ENCODE measurements at places on chromosomes 4 and X.

DNA sequence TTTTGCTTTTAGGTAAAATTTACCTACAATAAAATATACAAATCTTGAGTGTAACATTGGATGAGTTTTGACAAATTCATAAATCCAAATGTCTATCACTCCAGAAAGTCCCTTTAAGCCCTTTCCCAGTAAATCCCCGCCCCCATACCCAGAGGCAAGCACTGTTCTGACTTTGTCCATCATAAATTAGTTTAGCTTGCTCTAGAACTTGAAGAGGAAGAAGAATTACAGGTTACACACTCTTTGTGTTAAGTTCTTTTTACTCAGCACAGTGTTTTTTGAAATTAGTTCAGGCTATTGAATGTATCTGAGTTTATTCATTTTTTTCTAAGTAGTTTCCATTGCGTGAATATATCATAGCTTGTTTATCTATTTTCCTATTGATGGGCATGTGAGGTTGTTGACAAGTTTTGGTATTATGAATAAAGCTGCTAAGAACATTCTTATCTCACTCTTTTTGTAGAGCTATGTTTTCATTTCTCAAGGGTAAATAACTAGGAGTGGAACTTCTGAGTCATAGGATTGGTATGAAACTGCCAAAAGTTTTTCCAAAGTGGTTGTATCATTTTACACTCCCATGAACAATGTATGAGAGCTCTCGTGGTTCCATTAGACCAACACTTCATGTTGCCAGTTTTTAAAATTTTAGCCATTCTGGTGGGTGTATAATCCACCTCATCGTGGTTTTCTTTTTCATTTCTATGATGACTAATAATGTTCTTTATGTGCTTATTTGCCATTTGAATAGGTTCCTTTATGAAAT is 22.4 kb upstream of the HPSE start:
- no peak for DNase-seq

- DNase-seq = no peak
Measured at GRCh38 chr4:185820146-185821028, 8.4 kb upstream of the SORBS2 start.

- DNase-seq = no peak
Measured at GRCh38 chrX:8868906-8869305, 67.7 kb upstream of the FAM9A start.

DNA sequence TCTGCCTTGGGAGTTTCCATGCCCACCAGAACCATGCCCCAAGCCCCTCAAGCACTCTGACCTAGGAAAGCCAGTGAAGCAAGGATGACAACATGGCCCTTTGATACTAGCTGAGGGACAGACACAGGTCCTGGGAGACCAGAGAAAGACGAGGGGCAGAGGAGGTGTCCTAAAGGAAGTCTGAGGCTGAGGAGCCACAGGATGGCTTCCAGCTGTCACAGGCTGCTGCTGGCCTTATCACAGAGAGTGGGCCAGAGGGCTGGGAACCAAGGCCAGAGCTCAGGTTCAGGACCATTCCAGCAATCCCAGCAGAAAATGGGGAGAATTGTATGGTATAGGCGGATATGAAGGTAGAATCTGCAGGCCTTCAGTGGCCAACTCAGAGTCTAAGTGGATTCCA is 31.7 kb upstream of the MSANTD1 start:
- DNase-seq = no peak

GRCh38 chr4:80219301-80220025 is 22.2 kb downstream of the PRDM8 start:
- no peak for DNase-seq

DNA sequence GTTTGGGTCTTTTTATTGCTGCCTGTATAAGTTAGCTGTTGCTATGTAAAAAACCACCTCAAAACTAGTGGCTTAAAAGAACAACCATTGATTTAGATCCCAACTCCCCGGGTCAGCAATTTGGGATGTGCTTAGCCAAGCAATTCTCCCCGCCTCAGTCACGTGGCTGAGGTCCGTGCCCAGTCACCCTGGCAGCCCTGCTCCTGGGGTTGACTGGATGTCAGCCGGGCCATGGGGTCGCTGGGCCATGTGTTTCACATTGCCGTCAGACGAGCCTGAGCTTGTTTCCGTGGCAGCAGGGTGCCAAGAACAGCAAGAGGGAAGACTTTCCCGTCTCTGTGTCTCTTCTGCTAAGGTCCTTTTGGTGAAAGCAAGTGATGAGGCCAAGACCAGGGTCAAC is 345.7 kb upstream of the FAT1 start:
- DNase-seq = no peak

DNA sequence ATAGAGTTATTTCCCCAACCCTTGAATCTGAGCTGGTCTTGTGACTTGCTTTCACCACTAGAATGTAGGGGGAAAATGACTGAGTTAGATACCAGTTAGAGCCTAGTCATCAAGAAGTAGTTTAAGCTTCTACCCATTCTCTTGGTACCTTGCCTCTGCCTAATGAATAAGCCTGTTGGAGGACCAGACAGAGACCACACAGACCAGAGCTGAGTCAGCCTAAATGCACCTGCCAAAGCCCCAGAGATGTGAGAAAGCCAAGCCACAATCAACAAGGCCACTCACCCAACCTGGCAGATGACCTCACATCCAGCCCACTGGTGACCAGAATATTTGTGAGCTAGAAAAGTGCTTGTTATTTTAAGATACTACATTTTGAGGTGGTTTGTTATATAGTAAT is 85.2 kb upstream of the DCLK2 start:
- DNase-seq = no peak

DNA sequence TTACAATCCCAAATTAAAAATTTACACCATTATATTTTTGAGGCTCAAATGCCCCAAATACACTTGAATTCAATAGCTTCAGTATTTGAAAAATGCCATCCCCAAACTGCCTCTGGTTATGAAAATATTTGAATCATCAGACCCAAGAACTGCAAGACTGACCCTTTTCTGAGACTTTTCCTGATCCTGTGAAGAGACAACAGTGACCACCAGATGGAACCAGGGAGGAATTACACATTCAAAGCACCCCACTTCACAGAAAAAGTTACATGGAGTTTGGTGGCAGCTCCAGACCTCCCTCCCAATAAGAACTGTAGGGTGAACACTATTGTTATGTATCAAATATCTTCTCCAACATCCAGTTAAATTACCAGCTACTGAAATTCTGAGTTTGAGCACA is 44.0 kb upstream of the SCD5 start:
- DNase-seq = no peak

- DNase-seq = no peak
Measured at GRCh38 chr4:123120473-123120872, 198.1 kb upstream of the NUDT6 start.

DNA sequence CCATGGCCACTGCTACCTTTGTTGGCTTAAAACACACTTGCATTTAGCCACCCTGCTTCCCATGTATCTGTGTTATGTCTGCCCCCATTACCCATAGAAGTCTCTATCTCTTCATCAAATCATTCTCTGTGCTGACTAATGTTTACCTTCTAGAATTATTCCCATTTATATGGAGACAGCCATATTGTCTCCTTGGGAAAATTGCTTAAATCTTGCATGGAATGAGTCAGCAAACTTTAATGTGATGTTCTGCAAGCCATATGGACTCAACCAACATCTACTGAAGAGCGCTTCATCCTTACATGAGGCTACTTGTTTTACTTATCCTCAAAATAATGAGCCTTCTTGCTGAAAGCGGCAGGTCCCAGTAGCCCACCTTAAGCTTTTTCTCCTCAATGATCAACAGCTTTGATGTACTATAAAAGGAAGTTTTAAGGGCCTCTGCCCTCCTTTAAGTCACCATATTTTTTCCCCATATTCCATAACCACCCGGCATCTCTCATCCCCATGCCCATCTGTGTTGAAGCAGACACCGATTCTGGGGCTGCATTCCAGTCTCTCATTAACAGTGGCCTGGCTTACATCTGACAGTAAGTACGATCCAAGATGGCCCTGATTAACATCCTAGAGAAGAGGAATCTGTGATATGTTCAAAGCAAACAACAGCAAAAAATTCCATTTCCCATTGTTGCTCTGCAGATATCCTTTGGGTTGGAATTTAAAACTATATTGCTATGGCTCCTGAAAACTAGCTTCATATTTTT is 130.4 kb downstream of the ARHGAP6 start:
- no peak for DNase-seq

DNA sequence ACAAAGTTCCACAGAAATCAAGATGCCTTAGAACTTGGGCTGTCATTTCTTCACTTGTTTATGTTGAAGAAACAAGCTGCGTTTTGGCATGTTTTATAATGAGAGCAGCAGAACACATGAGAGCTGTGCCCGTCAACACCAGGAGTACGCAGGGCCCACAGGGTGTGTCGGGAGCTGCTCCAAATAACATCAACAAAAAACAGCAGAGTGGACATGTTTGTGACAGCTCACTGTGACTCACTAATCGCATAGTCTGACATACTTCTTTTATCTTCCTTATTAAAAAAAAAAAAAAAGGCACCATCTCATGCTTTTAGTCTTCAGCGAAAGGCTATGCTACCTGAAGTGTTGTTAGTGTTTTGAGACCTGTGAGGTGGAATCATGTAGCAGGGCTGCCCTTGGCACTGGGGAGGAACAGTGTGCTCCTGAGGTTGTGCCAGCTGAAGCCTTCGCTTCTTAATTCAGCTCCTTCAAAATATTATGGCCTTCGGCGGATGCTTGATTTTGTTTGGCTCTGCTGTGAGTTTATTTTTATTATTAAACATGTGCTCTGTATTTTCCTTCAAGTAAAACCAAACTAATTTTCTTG is 32.8 kb downstream of the FHDC1 start:
- DNase-seq = no peak

GRCh38 chr4:5962416-5962815 is 55.8 kb downstream of the C4orf50 start:
- no peak for DNase-seq

DNA sequence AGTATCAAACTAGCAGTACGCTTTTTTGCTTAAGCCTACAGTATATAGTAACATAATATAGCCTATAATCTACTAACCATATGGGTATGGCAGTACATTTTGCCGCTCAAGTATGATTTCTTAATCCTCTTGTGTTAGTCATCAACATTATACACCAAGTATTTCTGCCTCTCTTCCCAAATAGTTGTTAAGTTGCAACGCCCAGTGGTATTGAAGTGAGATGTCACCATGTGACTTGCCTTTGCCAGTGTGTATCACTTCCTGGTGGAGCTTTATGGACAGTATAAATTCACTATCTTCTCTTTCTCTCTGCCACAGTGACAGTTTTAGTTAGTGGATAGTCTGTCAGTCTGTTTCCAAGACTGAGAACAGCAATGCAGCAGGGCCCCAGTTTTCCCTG is 535.5 kb downstream of the PDHA2 start:
- DNase-seq = no peak

- DNase-seq = no peak
Measured at GRCh38 chr4:1511441-1512041, 105.3 kb upstream of the NKX1-1 start.

DNA sequence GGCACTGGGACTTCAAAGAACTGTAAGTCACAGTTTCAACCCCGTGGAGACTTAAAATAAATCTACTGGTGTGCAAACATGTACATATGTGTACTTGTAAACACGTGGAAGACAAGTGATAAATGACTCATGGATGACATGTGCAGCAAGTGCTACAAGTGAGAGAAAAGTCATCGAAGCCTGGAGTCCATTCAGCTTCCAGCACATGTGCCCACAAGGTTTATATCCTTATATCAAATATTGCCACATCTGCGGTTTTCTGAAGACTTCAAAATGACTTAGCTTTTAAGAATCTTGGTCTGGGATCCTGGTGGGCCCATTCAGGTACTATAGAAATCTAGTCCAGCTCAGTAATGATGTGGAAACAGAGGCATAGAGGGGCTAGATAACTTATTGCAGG is 33.0 kb upstream of the TTC29 start:
- no peak for DNase-seq

GRCh38 chrX:77597090-77597489 is 149.9 kb downstream of the FGF16 start:
- DNase-seq = no peak

All from naive thymus-derived CD8-positive, alpha-beta T cell (primary cell).